Stimulated activated CD8-positive, alpha-beta memory T cell treated with anti-CD3 and anti-CD28 coated beads, Interleukin-4, amount 100 ng/mL, for 1 hour (primary cell): ENCODE measurements at places on chromosomes 2 and 18.

- no peak for DNase-seq
Observed at GRCh38 chr2:58708565-58708964, 467.4 kb upstream of the FANCL start.

- DNase-seq: no peak
Observed at GRCh38 chr2:21372654-21373053, 248.9 kb downstream of the TDRD15 start.

DNA sequence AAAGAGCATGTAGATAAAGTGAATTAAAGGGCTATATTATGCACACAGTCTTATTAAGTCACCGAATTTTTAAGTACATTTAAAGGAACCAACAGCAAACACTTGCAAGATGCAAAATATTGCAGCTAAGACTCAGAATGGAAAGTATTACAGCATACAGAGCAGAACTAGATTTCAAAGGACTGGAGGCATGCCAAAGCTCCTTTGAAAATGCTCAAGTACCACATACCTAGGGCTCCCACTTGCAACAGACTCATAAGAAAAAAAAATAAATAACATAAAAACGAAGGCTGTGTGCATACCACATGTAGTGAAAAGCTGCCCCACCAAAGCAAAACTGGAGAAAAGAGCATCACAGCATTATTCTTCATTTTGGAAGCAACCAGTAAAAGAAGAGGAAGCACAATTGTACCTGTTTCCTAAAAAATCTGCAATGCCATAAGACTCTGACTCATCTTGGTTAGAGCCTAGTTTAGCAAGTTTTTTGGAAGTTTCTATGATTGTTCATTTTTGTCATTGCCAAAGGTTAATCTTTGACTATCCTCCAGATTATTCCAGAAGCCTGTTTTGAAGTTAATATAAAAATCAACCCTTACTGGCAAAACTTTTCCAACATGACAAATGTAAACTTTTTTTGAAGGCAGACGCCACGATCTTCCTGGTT, 306.0 kb upstream of the COL3A1 start:
- no peak for DNase-seq

DNA sequence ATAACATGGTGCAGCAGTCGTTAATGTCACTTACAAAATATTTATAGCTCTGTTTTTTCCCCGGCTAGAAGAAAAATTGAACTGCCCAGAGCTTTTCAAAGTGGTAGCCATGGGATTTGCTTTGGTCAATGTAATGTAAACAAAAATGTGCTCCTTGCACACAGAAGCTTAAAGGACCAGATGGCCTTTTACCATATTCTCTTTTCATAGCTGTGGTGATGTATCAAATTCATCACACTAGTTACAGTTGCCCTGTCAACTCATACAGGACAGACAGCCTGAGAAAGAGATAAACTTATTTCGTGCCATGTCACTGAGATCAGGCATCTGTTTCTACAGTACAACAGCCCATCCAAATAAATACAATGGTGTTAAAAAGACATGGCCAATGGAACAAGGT, 368.1 kb upstream of the CDH19 start:
- no peak for DNase-seq

- DNase-seq: no peak
Observed at GRCh38 chr2:182634386-182634785, 81.7 kb upstream of the DNAJC10 start.

- no peak for DNase-seq
Observed at GRCh38 chr2:190088917-190089316, 26.4 kb upstream of the MSTN start.

- DNase-seq: no peak
Observed at GRCh38 chr2:228599297-228599696, 417.8 kb upstream of the SPHKAP start.

GRCh38 chr2:69013142-69013839, at the start of gene ANTXR1:
Gene ANTXR1, plus strand, starts transcription at chr2:69013179. Its CDS starts 321 bp downstream, at chr2:69013500.
- no peak for DNase-seq

DNA sequence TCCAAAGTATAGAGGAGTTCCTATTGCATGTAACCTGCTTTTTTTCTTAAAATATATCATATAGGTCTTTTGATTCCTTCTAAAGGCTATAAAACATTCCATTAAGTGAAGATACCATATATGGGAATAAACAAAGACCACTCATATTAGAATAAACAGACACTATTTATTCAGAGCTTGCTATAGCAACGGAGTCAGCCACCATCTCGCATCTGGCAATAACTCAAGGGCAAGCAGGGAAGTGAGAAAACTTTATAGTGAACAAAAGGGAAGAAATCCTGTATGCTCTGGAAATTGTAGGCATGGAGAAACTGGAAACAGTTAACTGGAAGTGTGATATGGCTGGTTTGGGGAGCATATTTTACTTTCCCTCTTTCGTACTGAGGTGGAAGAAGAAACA, 301.9 kb downstream of the PTH2R start:
- no peak for DNase-seq

DNA sequence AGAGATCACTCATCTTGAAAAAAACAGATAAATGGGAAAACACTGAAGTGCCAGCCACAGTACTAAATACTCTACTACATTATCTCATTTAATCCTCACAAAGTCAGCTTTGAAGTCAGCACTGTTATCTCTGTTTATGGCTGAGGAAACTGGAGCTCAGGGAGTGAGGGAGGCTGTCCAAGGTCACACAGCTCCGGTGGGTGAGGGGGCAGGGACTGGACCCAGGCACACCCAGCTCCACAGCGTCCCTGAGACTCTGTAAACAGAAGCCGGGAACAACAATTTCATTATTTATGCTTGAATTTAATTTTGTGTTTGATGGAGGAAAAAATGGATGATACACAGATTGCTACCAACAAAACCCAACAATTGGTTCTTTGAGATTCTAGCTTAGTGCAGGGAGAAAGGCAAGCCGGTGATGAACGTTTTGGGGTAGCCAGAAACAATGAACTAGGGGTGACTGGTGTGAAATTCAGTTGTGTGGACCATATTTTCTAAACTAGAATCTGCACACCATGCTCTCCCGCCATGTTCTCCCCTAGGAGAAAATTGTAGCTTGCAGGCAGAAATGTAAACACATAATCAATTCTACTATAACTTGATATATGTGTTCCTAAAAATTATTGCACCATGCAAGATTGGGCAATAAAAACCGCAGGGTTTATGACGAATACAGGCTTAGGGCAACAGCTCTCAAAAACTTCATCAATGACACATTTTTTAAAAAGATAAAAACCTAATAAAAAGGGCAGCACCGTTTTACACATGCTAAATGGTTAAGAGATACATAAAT, at the start of gene GREB1:
Gene GREB1 (plus strand): TSS at position 768 of the 793 bp plus-strand sequence. CDS start 22,570 bp downstream, outside the sequence.
- DNase-seq: no peak

GRCh38 chr2:169254774-169255173, 107.6 kb downstream of the LRP2 start:
- DNase-seq: no peak

DNA sequence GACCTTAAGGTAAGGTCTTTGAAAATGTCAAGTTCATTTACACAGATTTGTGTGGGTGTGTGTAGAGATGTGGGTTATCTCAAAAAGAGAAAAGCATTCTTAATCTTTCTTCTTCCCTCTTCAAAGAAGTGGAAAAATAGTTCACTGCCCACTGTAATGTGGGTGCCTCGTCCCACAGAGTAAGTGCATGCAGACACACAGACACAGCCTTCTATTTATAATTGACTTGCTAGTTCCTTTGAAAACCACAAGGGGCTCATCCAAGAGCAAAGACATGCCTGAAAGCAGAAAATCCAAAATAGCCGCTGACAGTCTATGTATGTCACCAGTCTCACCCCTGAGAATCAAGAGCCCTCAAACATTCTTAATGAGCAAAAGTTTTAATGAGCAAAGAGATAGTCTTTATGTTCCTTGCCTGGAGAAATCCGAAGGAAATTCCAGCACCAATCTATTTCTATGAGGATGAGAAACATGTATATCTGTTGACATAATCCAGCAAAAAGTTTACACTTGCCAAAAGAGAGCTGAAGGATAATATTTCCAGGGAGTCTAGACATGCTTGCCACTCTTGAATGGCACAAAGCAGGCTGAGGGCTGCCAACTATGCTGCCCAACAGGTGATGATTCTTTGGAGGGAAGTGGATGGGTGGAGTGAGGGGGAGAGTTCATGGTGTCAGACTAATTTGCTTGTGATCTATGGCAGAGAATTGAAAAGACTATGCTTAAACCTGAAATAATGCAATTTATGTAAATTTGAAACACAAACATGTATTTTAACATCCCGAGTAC, 93.9 kb downstream of the ACVR1 start:
- DNase-seq: no peak

- no peak for DNase-seq
Observed at GRCh38 chr2:161206471-161207032, 46.3 kb downstream of the TANK start.
